NCI-H1930 (cell line): ENCODE measurements at places on chromosomes 3 and 15.

- no peak for DNase-seq
These were observed 978.6 kb downstream of the PLOD2 start for GRCh38 chr3:145182196-145182911.

- DNase-seq: no peak
These were observed 158.7 kb downstream of the GBE1 start for GRCh38 chr3:81602781-81603180.

DNA sequence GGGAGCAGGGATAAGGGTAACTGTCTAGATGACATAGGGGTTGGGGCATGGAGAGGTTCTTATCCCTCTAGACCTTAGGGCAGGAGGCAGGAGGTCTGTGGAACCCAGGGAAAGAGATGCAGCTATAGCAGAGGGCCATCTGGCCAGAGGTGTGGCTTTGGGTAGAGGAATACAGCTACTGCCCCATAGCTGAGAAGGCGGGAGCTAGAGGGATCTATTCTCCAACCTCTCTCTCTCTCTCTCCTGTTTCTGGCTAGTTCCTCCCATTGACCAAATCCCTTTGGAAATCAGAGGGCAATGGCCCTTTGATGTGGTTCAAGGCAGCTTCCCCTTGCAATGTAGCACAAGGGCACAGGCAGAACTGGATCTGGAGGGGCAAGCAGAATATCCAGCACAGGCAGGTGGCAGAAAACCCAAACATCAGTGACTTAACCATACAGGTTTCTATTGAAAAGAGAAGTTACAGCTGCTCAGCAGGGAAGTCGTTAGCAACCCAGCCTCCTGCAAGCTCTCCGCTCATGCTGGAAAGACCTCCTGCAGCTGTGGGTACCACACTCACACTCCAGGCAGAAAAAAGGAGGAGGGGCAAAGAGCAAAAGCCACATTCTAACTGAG is 22.3 kb upstream of the LMOD3 start:
- DNase-seq: no peak

DNA sequence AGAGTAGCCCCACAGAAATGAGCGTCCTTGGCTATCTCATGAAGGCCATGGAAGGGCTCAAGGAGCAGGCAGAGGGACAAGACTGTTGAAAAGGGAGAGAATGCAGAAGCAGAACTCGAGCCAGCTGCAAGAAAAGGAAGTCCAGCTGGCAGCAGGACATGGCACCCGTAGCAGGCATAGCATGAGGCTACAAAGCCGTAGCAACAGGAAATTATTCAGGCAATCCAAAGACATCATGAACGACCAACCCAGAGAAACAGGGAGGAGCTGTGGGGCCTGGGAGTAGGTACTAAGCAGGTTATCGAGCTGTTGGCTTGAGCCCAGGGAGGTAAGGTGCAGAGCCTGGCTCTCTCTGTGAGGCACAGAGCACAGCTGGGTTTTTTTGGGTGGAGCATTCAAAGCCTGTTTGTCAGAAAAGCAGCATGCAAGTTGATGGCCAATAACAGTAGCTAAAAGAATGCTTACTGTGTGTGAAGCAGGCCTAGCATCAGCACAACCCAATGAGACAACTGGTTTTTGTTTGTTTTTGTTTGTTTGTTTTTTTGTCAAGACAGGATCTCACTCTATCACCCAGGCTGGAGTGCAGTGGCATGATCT is 144.0 kb upstream of the SMAD3 start:
- no peak for DNase-seq
